ENCODE measurements at places on chromosomes 12 and 14.

DNA sequence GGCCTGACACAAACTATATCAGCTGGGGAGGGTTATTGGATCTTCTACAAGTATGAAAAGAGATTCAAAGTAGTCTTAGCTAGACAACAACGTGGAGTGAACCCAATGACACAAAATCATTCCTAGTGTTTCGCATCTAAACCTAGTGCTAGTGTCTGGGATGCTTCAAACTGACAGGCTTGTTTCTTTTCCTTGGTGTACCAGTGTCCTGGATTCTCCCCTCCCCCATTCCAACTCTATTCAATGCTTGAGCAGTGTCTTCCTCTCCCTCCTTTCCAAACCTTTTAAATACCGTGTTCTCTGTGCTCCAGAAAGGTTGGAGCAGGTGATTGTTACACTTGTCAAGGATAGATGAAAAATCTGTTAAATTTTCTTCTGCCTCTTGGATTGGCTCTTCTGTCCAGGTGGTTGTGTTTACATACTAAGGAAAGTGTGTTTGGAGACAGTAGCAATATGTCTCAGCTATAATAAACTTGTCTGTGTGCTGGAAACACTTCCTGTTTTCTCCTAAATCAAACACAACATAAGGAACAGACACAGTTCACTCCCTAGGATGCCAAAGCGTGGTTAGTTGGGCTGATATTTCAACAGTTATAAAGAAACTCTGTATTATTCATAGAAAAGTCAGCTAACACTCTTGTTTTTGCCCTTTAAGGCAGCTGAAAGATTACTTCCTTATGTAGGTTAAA lies 14.4 kb upstream of the GUCY2C start:
- no peak for DNase-seq

DNA sequence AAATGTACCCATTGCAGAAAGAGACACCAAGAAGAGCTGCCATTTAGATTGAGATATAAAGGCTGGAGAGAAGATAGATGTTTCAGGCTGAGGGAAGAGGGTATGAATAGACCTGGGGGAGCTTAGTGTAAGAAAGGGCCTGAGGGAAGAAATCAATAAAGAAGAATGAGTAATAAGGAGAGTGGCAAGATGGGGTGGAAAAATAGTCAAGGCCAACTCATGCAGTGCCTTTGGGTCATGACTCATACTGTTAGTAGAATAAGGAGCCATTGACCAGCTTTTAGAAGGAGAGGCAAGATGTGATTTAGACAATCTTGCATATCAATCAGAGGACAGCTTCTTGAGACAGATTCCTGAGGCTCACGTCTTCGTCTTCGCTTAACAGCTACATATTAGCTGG lies 287.5 kb downstream of the DUSP6 start:
- no peak for DNase-seq

DNA sequence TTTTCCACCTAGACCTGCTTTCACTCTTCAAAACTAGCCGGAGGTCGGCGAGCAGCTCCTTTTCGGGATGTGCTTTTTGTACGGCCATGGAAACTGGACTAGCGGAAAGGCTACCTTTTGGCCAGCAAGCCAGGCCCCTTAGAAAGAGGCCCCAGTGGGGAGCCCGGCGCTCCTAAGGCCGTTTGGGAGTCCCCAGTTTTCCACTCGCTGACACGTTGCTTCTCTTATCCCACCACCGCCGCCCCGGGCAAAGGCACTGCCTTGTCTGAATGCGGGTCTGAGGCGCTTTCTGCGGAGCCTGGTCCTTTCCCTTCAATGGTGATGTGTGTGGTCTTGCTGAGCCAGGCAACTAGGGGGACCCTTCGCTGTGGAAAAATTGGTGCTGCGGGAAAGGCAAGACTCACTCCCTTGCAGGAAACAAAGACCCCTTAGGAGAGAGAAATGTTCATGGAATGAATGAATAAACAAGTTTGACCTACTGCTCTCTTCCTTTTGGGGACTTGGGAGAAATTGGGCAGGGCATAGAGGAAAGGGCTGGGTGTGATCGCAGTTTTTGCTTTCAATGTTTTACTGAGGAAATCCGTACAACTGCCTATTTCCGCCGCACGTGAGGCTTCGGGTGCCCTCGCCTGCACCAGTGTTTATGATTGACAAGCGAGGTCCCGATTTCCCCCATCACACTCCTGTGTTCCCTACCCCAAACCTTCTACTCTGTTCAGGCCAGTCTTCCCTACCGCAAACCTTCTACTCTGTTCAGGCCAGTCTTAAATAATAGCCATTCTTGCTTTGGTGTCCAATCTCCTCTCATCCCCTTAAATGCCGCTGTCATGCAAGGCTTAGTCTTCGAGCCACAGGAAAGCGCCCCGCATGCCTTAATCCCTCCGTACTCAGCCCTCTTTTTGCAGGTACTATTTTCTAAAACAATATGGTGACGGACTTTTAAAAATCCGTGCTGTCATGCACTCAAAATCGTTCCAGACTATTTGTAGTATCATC lies 1.0 kb upstream of the SLC38A2 start:
- peak; percentile 68 for DNase-seq

DNA sequence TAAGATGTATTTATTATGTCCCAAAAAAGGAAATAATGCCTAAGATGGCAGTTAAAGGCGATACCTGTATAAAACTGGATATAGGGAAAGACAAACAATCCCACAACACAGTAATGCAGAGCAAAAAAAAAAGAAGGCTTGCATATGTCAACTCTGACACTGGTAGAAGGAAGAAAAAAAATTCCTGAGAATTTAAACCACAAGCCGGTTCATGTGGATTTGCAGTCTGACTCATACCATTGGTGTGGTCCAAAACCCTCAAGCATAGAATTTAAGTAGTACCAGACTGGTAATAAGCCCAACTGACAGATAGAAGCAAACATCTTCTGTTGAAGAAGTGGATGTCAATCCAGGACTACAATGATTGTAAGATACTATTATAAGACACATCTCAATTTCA lies 7.2 kb downstream of the DNAI7 start:
- no peak for DNase-seq

DNA sequence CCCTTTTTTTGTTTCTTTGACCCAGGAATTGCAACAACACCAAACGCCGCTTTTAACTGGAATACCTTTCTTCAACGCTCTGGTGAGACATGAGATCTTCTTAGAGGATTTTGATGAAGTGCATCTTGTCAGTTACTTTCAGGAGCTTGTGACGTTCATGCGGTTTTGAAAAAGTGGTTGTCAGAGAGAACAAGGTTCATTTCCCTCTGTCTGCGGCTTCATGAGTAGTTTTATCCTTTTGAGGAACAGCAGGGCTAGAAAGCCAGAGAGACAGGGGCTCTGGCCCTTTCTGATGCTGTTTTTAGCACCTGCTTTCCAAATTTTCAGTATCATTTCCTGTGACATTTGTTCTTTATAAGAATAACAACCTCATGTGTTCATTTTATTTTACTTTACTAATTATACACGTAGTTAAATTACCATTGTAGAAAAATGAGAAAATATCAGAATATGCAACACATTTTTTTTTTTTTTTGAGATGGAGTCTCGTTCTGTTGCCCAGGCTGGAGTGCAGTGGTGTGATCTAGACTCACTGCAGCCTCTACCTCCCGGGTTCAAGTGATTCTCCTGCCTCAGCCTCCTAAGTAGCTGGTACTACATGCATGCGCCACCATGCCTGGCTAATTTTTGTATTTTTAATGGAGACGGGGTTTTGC lies 61.8 kb downstream of the GLT1D1 start:
- DNase-seq, result no peak

DNA sequence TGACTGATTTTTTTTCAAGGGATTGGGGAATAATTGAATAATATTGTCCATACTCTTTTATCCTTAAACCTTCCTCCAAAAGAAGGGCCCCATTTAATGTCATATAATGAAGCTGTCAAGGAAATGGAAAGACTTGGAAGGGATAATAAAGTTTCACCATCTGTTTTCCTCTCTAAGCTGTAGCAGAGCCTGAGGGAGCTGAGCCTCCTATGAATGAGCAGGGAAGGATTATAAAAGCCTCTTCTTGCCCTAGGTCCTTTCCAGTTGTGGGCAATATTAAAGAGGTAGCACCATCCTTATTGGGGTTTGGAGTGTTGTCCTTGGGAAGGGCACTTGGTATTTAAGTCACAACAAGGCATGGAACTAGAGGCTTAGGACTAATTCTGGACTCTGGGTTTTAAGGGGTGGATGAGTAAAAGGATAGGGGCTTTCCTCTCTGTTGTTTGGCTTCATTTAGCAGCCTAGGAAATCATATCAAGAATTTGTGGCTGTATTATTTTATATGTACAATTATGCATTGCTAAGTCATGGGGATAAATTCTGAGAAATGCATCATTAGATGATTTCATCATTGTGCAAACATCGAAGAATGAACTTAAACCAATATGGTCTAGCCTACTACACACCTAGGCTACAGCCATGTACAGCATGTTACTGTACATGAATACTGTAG lies 408.5 kb upstream of the DCN start:
- no peak for DNase-seq

GRCh38 chr12:88802096-88802706 lies 221.9 kb upstream of the KITLG start:
- no peak for DNase-seq

GRCh38 chr14:104137297-104138097 lies 890 bp upstream of the KIF26A start:
- DNase-seq, result peak; percentile 72

DNA sequence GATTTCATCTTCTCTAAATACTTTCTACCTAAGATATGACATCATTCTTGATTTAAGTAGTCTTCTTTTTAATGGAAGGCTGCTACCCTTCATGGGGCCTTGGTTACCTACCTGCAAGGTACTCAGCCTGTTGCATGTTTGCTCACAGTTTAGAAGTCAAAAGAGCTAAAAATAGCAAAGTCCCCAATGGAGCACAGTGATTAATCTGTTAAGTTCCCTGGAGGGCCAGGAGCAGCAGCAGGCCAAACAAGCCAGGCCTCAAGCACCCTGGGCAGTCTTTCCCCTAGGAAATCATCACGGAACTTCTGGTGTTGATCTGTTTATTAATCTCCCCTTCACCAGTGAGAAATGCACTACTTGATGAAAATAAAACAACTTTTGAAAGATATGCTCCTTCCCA lies 24.0 kb upstream of the SLC8A3 start:
- no peak for DNase-seq

DNA sequence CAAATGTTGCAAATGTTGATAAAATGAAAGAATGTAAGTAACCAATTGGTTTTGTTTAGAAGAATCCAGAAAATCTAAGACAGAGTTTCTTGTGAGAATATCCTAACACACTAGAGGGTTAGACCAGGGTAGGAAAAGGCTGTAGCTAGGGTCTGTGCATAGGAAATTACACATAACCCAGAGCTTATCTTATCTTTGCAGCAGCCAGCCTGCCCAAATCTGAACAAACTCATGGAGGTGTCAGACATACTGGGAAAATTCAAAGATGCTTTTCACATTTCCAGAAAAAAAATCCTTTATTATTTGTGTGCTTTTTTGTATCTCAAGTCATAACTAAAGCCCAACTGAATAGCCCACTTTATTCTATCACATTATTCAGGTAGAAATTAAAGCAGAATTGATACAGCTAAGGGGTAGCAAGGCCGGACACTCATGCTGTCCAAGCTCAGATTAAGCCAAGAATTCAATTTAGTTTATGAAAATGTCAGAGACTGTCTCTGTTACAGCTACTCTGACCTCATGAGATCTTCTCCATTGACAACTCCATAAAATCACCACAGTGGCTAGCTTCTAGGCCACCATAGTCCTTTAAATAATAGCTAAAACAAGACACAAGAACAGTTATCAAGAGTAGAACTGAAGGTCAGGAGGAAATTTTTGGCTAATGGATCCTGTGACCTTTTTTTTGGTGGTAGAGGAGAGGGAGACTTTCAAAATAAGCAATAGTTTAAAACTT lies 169.6 kb upstream of the RASSF8 start:
- DNase-seq, result no peak

GRCh38 chr12:130203151-130203550 lies 40.9 kb downstream of the FZD10 start:
- no peak for DNase-seq

DNA sequence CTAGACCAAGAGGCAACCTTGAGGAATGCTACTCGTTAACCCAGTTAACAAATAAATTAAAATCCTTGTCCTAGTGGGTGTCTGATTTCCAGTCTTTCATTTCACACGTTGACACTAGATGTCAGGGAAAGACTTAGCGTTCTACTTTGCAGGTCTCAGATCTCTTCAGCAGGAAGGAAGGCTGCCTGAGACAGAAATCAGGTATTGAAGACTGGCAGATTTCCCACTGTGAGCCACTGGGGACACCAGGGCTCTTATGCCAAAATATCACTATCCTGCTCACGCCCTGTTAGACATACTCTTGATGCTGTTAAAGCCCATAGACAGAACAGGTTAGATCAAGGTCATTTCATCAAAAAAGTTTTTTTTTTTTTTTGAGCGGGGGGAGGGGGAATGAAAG lies 33.0 kb downstream of the EMP1 start:
- DNase-seq, result no peak

- DNase-seq, result no peak
Observed at GRCh38 chr12:10810068-10810467, at the start of gene TAS2R9. Gene TAS2R9 (minus strand): TSS chr12:10810168. CDS start chr12:10810075, 93 bp downstream.

DNA sequence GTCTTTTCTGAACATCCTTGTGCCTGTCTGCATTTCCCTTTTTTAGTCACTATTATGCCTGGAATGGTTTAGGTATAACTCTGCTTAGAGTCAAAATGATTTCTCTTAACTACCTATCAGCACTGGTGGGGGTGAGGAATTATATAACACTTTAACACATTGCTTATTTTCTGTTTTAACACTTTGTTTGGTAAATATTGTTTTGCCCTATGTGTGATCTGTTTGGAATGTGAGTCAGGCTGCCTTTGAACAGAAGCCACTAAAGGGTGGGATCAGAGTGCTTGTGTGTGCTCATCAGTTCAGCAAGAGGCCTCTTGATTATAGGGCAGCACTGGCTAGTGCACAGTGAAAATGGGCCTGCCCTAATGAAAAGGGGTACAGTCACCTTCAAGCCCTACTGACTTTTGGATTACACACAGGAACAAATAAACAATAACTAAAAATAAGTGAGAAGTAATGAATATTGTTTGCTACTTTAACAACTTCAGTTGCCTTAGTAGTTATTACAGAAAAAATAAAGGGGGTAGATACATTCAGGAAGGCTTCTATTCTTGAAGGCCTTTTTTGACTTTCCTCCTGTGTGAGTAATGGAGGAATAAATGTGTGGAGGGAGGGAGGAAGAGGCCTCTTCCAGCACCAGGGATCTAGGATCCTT lies 23.2 kb downstream of the NGDN start:
- no peak for DNase-seq

DNA sequence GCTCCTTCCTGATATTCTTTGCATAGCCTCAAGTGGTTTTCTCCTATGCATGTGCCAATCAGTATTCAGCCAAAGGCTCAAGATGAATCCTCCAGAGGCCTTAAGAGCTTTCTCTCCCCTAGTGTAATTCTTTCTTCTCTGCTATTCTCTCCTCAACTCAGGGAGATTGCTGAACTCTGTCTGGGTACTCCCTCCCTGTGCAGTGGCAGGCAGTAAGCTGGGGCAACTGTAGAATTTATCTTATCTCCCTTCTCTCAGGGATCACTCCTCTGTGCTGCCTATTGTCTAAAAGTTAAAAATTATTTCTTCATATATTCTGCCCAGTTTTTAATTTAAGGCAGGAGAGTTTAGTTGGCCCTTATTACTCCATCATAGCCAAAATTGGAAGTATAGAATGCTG lies 28.5 kb upstream of the RTRAF start:
- DNase-seq, result no peak

GRCh38 chr14:96793547-96793946 lies 3.6 kb upstream of the VRK1 start:
- DNase-seq, result no peak
